ENCODE measurements at places on chromosomes 1 and 21.

GRCh38 chr1:159015440-159015909 is 5.8 kb downstream of the IFI16 start:
- DNase-seq = peak; percentile 63

DNA sequence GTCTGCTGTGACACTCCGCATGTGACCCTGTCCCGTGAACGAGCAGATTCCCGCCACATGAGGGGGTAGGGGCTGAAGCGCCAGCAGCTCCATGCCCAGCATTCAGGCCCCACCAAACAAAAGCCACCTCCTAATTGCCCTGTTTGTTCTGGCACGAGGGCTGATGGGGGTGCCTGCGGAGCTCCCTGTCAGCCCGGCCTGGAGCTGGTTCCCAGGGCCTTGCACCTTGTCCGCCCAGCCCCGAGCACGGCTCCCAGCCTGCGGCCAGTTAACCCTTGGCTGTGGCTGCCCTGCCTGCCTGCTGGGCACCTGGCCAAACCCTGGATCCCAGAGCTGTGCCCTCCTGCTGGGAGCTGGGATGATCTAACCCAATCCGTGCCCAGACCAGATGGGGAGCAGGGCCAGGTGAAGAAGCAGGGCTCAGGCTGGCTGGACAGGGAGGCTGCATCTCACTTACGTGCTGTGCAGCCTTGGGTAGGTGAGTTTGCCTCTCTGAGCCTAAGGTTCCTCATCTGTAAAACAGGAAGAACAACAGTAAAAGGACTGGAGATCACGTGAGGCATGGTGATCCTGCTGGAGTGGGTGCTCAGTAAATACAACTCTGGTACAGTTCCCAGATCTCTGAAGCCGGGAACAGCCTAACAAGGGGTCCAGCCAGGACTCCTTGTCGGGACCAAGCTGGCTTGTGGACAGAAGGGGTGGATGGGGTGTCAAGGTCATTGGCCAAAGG is 110.9 kb upstream of the IFFO2 start:
- DNase-seq = no peak

DNA sequence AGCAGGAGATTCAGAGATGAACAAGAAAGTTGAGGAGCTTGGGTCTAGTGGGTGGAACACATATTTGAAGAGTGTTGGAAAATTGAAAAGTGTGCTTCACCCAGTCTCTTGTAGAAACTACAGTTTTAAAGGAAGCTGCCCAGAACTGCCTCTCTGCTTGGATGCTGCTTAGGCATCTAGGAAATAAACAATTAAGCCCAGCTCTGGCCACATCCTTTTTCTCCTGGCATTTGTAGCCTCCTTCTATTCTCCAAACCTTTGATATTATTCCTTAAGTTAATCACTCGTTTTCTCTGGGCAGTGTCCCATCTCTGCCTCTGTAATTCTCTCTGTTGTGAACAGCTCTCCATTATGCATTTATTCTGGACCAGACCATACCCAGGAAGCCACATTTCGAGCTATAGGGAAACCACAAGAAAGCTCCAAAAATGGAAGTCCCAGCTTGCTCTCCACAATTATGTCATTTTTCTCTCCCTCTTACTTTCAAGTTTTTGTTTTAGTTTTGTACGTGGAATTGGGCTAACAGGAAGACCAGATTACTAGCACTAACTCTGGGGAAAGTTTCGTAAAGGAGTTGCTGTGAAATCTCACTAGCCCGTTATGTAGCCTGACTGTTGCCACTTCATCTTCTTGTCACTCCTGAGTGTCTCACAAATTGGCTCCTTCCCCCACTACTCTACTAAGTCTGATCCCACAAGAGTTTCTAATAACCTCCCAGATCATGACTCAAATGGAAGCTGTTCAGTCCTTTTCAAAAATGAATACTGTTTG is 102.2 kb downstream of the NTMT2 start:
- DNase-seq = peak; percentile 33

DNA sequence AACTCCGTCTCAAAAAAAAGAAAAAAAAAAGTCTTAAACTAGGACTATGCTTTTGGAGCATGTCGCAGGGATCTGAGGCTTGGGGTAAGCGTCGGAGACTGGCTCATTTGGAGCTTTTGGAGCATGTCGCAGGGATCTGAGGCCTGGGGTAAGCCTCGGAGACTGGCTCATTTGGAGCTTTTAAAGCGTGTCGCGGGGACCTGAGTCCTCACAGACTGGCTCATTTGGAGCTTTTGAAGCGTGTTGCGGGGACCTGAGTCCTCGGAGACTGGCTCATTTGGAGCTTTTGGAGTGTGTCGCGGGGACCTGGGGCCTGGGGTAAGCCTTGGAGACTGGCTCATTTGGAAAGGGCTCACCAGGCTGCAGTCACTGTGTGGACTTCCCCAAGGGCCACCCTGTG is 13.6 kb upstream of the TSPEAR start:
- DNase-seq = no peak

- DNase-seq = no peak
Measured at GRCh38 chr1:35935442-35936388, 4.8 kb downstream of the AGO3 start.

- no peak for DNase-seq
Measured at GRCh38 chr21:38263493-38263892, 6.7 kb downstream of the KCNJ15 start.

- DNase-seq = peak; percentile 97
Measured at GRCh38 chr21:45590246-45590725, 48.0 kb upstream of the SLC19A1 start.

DNA sequence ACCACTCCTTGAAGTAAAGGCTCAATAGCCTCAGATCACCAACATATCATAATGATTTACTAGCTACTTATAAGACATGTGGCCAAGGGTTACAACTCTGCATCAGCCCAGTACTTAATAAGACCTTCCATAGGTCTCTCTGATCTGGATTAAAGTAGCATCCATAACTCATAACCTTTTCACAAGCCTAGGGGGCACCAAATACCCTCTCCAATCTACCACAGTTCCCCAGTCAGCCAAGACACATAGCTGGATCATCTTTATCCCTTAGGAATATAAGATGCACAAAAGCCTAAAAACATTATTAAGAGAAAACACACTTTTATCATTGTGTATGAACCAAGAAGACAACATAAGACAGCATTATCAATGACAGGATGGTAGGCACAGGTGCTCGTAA is 22.1 kb downstream of the SSX2IP start:
- no peak for DNase-seq

DNA sequence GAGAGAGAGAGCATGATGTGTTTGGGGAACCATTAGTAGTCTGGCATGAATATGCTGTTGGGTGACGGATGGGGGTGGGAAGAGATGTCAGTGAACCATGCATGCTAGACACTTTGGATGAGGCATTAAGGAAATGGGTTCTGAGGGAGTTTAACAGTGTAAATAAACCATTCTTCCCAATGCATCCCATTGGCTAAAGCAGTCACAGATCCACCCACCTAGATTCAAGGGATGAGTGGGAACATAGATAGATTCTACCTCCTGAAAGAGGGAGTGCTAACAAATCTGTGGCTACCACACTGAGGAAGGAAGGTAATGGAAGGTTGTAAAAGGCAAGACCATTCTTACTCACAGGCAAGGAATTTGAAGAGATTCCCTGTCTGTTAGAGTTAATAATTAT is 129.8 kb upstream of the CACNA1E start:
- no peak for DNase-seq

DNA sequence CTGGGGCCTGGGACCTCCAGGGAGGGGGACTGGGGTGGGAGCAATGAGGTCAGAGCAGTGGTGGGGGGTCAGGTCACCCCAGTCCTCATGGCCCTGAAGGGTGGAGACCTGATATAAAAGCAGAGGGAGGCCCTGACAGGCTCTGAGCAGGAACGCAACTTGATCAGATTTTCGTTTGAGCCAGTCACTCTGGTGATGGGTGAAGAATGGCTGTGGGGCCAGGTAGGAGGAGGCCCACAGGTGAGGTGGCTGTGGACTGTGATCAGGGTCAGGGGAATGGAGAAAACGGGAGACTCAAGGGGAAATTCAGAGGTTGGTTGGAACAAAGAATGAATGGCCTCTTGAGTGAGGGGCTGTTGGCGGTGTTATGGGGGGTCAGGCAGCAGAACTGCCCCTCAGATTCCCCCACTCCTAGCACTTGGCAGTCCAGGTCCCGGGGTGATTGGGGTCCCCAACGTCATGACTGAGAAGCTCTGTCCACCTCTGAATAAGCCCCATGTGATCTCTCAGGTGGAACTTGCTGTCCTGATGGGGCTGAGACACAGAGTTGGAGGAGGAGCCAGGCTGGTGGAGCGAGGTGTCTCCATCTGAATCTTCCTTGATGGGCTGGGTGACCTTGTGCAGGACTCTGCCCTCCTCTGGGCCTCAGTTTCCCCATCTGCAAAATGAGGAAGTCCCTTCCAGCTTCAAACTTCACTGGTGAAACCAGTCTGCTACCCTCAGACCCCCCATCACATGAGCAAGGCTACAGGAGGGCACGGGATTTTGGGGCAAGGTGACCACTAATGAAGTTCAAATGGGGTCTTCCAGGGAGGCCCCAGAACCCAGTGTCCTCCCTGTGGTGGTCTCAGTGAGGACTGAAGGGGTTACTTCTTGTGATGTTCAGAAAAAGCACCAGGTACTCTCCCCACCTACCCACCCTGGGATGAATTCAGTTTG is 683.0 kb downstream of the MATN1 start:
- no peak for DNase-seq

DNA sequence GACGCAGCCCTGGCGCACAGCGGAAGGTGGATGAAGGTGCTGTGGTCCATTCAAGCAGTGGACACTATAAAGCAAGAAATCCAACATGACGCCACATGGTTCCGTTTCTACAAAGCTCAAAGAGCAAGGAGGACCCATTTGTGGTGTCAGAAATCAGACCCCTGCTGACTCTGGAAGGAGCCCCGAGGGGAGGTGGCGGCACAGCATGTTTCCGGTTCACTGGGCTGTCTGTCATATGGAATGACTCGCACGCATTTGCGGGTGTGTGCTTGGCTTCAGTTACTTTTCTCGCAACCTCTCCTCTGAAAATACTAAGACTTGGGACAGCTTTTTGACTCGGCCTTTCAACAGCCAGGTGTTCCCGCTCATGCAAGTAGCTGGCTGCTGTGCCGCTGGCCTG is 29.1 kb upstream of the LRRC47 start:
- DNase-seq = no peak

GRCh38 chr1:198530953-198531352 is 9.5 kb downstream of the ATP6V1G3 start:
- DNase-seq = no peak

GRCh38 chr1:82587371-82587770 is 786.6 kb downstream of the ADGRL2 start:
- no peak for DNase-seq

DNA sequence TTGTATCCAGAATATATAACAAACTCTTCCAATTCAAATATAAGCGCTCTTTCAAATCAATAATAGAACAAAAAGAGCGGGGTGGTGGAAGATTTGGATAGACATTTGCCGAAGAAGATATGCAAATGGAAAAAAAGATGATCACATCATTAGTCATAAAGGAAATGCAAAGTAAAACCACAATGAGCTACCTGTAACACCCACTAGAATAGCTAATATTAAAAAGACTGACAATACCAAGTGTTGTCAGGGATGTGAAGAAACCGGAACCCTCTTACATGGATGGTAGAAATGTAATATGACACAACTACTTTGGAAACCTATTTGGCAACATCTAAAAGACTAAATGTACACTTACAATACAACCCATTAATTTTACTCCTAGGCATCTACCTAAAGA is 5.7 kb upstream of the TRAF5 start:
- DNase-seq = no peak

DNA sequence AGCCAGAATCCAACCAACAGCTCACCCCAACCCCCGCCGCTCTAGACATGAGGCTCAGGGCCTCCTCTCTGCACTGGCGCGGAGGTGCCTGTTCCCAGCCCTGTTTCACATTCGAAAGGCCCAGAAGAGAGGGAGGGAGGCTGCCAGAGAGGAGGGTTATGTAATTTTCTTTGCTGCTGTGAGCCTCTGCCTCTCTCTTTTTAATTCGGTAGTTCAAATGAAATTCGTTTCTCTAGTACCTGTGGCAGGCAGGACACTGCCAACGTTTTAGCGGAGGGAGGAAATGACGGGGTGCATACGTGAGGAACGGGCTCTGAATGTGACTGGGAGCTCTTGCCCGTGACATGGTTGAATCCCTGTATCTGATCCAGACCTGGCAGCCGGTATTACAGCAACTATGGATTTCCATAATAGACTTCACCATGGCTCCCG is 9.4 kb downstream of the PRDM16 start:
- no peak for DNase-seq

DNA sequence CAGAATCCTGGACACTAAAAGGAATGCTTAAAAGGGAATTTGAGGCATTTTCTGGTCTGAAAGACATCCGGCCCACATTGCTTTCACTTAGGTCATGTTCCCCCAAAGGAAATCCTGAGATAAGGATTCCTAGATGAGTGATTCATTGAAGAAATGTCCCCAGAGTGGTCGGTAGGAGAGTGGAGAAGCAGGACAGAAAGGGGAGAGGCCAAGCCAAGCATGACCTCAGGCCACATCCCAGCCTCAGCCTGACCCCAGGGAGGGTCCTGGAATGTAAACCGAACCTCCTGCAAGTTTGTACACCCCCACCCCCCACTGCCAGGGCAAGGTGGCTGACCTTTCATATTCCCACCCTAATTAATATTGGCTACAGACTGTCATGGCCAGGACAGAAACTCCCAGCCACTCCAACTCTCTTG is 16.6 kb downstream of the HIVEP3 start:
- no peak for DNase-seq

DNA sequence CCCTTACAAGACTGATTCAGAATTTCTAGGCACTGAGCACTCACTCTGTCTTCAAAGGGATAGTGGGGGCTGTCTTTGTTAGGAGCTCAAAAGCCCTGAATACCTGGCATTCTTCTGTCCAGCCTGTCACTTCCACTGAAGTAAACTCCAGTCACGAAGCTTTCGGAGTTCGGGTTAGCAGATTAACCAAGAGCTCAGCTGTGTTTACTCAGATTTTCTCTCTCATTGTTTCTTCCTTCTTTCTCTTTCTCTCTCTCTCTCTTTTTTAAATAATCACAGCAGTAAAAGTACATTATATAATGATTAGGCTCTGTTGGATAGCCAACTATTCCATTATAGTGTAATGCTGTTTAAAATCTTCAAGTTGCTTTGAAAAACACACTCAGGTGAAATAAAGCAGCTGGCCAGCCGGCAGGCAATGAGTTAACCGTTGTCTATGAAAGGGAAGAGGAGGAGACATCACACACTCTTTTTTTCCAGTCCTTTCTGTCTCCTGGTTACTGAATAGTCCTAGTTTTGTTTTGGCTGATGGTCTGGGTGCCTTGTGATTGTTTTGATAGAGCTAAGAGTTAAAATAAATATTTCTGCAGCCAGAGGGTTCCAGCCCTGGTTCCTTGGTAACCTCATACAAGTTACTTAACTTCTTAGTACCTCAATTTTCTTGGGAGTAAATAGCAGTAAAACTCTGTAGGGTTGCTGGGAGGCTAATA is 89.8 kb downstream of the ADSS2 start:
- no peak for DNase-seq

DNA sequence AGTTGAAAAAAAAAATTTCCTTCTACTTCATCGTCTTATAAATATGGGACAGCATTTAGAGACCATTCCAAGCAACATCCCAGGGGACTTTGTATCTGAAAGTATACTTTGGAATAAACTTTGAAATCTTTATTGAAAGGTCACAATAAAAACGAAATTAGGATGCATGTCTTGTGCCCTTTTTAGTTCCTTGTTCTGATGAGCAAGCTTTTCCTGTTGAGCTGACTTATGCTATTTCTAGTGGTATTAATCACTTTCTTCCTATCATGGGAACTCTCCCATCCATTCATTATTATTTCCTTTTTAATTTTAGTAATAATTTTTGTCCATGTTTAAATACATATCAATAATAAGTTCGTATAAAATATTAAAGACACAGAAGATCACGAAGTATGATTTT is 4.0 kb upstream of the GBP2 start:
- no peak for DNase-seq

All from GM20000 (cell line).